Neural crest cell (in vitro differentiated cells): ENCODE measurements at places on chromosomes 7 and 10.
A peak's percentile ranks its signal among the peaks of the same experiment; 100 is the strongest.

DNA sequence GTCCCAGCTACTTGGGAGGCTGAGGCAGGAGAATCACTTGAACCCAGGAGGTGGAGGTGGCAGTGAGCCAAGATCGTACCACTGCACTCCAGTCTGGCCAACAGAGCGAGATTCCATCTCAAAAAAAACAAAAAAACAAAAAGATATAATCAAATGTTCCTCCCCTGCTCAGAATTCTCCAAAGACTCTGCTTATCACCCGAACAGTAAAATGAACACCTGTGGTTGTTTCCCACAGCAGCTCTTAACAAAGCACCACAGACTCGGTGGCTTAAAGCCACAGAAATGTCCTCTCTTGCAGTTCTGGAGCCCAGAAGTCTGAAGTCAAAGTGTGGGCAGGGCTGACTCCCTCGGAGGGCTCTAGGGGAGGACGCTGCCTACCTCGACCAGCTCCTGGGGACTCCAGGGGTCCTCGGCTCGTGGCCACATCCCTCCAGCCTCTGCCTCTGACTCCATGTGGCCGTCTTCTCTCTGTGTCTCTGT is 4.1 kb upstream of the INTS1 start:
- no peak for DNase-seq

GRCh38 chr10:21675157-21675796 is 141.2 kb downstream of the MLLT10 start:
- peak; percentile 20 for DNase-seq

DNA sequence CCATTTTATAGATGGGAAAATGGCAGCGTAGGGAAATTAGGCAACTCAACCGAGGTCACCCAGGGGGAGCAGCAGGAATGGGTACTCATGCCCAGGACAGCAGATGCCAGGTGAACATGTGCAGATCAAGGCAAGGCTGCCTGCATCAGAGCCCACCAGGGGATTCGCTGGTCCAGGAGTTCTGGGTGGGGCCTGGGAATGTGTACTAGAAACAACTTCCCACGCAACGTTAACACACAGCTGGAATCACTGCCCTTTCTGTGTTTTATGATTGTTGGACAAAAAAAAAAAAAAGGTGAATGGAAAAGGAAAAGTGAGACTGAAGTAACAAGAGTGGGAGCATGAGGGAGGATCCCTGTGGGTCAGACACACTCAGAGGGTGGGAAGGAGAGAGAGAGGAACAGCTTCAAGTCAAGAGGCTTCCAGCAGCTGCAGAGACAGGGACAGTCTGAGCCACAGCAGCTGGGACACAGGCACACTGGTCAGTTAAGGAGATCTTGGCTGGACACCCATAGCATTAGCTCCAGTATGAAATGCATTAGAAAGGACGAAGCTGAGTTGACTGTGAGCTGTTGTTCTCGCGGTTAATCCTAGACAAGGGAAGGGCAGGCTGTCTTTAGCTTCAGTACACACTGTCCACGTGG is 187.9 kb upstream of the INHBA start:
- no peak for DNase-seq

DNA sequence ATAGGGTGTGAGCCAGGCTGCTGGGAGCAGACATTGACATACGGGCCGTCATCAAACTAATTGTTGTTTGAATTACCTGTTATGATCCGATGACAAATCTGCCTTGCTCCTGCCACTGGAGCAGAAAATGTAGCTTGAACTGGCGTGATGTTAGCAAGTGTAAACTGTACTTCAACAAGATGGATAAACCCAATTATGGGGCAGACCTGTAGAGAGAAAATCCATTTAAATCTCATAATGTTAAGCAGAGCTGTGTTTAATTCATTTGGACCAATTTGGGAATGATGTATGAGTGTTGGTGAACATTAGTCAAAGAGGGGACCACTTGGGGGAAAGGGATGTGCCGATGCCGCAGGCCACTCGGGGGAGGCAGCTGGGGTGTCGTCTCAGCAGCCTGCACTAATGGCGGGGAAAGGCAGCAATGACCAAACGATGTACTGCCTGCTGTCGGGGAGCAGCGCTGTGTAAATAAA is 27.4 kb downstream of the TCF7L2 start:
- no peak for DNase-seq

DNA sequence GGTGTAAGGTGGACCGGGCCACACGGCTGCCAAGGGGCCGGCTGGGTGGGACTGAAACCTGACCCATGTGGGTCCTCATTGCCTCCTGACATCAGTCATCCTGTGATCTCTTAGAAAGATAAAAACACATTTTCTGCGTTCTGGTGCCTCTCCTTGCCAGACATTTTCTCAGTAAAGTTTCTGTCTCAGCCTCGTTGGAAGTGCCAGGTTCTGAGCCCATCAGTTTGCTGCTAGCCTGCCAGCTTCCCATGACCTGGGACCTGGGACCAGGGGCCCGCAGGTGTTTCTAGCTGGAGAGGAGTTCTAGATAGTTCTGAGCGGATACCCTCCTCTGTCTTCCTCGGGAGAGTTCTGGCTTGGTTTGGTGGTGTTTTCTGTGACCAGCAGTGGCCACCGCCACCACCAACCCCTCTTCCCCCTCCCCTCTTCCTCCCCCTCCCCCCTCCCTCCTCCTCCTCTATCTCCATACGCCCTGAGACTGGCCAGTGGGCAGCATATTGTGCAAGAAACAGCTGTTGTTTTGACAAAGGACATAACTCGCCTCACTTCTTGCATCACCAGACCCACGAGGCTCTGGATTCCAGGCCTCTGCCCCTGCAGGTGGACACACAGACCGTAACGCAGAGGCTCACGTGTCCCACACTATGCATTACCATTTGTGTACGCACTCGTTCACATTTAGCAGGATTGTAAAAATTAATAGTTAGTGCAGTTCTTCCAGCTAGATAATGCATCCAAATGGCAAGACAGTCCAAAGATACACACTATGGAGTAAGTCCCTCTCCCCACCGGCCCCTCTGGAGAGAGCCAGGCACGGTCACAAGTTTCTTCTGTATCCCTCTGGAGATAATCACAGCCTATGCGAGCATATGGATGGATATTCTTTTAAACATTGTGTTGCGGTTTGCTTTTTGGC is 94.6 kb downstream of the CUX1 start:
- DNase-seq: no peak

GRCh38 chr7:101743995-101744360 is 73.4 kb upstream of the CUX1 start:
- DNase-seq: peak; percentile 38

DNA sequence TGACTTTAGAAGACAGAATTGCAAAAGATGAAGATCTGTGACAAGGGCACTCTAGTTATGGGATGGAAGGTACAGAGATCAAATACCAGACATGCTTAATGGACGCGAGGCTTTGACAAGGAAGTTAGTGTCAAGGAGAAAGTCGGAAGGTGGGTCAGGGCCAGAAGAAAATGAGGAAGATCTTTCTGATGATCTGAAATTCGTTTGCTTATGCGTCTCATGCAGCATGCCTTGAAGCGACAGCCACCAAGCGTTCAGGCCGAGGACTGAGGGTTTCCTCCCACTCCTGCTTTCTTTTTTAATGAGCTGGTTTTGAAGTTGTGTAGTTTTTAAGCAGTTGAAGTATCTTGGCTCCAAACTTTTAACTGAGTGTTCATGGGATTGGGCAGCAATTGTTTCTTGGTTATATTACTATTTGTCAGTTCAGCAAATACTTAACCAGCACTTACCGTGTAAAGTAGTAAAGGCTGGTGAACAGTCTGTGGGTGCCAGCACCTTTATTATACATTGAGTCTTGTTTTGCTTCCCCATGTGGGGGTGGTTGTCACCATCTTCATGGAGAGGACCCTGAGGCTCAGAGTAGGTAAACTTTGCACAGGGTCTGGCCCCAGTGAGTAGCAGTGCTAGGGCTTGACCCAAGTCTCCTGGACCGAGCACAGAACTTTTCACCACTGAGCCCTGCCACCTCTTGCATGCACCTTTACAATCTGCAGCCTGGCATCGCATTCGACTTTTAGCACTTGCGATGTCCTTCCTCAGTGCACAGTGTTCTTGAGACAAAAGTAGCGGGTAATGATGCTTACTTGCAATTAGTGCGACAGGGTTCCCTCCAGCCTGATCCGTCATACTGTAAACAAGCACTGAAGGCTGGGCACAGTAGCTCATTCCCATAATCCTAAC is 14.3 kb upstream of the BHLHA15 start:
- no peak for DNase-seq

DNA sequence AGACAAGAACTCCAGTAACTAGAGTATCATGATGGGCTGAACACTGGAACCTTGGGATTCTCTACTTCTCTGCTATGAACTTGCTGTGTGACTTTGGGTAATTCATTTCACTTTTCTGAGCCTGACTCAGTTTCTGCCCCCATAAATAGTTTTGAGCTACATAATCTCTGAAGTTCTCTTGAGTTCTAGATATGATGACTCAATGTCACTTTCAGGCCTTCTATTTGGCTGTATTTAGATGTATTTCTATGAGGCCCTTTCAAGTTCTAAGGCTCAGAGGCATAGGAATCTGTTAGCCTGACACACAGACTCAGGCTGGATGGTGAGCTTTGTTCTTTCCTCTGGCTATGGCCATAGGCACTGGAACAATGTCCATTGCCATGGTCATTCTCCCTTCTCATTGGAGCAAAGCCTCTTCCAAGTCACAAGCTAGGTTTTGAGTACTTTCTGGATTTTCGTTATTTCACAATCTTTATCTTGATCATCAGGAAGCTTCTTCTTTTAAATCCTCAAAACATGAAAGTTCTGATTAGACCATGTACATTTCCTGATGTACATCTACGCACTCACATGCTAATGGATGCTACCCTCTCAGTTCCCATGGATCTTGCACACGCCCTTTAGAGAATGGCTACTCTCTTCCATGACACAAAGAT is 101.6 kb downstream of the TES start:
- DNase-seq: no peak

- no peak for DNase-seq
These were observed 135.7 kb downstream of the MAGI2 start for GRCh38 chr7:79317728-79318127.

DNA sequence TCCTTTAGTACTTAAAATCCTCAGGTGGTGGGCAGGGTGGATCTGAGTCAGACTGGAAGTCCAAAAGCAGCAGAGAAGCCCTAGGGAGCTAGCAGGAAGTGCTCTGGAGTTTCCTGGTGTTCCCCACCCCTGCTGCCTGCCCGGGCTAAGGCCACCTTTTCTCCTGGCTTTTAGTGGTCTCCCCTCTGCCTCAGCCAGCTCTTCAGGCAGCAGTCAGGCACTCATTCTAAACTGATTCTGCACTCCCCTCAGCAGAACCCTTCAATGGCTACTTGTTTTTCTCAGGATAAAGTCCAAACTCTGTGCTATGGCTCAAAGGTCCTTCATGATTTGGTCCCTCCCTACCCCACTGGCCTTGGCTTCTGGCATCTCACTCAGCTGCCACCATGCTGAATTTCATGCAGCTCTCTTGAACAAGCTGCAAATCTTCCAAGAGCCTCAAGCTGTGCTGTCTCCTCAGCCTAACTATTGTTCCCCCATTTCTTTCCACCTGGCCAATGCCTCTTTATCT is 28.9 kb upstream of the DNMBP start:
- no peak for DNase-seq

- DNase-seq: no peak
These were observed 41.8 kb upstream of the TMEM213 start for GRCh38 chr7:138755842-138756590.

DNA sequence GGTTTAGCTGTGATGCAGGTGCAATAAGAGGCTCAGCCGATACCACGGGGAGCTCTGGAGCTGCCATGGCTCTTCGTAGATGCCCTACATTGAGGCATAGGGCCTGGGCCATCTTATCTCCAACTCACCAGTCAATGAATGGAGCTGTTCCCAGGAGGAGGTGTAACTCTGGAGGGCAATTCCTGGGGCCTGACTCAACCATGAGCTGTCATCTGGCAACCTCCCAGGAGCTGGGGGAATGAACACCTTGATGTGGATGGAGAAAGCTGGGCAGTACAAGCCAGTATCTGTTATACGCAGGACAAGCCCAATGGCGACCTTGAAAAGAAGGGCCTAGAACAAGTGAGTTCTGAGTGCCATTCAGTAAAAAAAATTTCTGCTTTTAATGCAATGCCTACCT is 224.0 kb upstream of the PLXDC2 start:
- DNase-seq: no peak

- DNase-seq: no peak
These were observed 12.4 kb upstream of the STRIP2 start for GRCh38 chr7:129421717-129422250.

GRCh38 chr7:101271021-101271420 is 26.1 kb upstream of the FIS1 start:
- no peak for DNase-seq

DNA sequence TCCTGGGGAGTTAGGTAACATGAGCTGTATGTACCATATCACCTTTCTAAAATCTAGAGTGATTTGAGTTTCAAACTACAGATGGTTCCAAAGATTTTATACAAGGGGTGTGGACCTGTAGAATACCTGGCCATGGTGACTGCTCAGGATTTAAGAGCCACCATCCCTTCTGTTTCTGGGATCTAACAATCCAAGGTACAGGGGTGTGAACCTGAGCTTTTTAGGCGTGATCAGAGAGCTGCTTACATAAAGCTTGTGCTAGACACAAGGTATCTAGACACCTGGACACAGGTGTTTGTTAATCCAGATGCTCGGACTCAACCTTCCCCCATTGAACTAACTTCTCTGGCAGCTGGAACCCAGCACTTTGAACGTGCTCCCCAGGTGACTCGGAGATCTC is 516.4 kb downstream of the RPS24 start:
- no peak for DNase-seq

GRCh38 chr10:78176320-78177317 is 143.0 kb downstream of the RPS24 start:
- peak; percentile 48 for DNase-seq

GRCh38 chr10:86389441-86390193 is 23.0 kb upstream of the GRID1 start:
- peak; percentile 45 for DNase-seq

GRCh38 chr7:140674356-140674800 is 1.6 kb downstream of the ADCK2 start:
- no peak for DNase-seq

DNA sequence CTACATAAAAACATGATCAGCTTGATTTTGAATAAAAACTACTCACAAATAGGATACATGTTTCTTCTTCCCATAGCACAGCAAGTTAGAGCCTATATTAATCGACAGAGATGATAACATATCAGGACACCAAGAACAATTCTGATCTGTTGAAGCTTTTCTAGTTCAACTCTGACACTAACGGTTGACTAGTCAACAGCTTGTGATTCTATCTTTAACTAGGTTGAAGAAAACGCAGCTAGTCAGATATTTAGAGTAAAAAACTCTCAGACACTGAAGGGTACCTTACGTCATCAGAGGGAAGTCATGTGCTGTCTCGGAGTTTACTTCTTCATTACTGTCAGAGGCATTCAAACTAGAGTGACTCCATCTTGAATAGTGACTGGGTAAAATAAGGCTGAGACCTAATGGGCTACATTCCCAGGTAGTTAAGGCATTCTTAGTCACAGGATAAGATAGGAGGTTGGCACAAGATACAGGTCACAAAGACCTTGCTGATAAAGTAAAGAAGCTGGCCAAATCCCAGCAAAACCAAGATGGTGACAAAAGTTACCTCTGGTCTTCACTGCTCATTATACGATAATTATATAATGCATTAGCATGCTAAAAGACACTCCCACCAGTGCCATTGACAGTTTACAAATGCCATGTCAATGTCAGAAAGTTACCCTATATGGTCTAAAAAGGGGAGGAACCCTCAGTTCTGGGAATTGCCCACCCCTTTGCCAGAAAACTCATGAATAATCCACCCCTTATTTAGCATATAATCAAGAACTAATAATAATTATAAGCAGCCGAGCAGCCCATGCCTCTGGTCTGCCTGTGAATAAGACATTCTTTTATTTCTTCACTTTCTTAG is 21.3 kb downstream of the CCDC71L start:
- no peak for DNase-seq

GRCh38 chr10:89399956-89400355 is 7.5 kb downstream of the IFIT1 start:
- no peak for DNase-seq
